ENCODE measurements at places on chromosomes 5 and 9. TPM values are rescaled to one million over a fixed set of nuclear protein-coding genes. Genes with fewer than 3 reads are reported as not detected.

DNA sequence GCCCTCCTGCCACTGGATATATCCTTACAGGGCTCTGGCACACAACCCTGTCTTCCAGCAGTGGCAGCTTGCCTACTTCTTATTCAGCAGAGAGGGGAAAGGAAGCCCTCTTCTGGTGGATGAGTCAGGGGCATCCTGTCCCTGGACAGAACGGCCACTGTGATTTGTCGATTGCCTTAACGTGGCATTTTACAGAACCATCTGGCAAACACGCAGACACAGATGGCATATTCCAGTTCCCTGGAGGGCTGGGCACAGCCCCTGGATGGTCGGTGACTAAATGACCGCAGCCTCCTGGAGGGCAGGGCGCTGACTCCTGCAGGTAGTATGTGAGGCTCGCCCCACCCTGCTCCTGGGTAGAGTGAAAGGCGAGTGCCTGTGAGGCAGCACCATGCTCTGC lies 62.1 kb downstream of the DCP2 start:
- no peaks in the 10 kb centered on the region for H3K36me3 ChIP-seq
- H3K27ac ChIP-seq, result no peak overlapping the region
- DNase-seq, result no peak
- H3K4me1 ChIP-seq, result peaks cover 6% of the 10 kb centered on the region
- no peaks in the 10 kb centered on the region for H3K27me3 ChIP-seq

- H3K27me3 ChIP-seq, result peaks cover 18% of the 10 kb centered on the region
- H3K36me3 ChIP-seq, result peaks cover 8% of the 10 kb centered on the region
- no peak overlapping the region for H3K4me3 ChIP-seq
- H3K4me1 ChIP-seq, result peaks cover 4% of the 10 kb centered on the region
- H3K27ac ChIP-seq, result no peak overlapping the region
Measured at GRCh38 chr9:131559421-131560000, 14.2 kb downstream of the PRRT1B start.

DNA sequence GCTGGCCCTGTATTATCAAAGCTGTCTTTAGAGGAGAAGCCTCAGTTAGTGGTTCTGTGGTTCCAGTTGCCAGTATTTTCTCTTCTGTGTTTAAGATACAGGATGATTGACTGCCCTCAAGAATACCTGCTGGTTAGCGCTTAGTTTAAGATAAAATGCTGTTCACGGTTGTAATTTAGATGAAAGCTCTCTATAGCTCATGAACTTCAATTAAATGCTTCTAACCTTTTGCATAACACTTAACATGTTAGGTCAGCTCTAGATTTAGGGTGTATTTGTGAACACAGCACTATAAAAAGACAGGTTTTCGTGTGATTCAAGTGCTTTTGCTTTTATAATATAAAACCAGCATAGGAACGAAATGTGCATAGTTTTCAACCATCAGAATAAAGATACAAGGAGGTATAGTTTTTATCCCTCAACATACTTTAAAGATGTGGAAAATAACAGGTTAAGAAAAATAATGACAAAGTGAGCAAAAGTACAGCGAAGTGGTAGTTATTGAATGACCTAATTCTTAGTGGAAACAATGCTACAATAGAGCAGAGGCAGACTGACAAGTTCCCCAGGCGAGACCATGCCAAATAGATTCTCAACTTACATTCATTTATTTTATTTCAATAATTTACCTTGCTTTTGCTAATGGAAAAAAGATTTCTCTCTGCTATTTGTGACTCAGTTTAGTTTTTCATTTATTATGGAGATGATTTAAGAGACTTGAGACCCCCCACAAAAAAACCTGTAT lies 602.6 kb upstream of the DMAC1 start:
- H3K27ac ChIP-seq, result no peak overlapping the region
- no peak overlapping the region for H3K4me3 ChIP-seq

Gene WHRN
- 4.8 TPM for total RNA-seq

Gene AGTPBP1
- total RNA-seq, result 39.3 TPM

Gene CCDC171
- total RNA-seq, result 2.1 TPM

DNA sequence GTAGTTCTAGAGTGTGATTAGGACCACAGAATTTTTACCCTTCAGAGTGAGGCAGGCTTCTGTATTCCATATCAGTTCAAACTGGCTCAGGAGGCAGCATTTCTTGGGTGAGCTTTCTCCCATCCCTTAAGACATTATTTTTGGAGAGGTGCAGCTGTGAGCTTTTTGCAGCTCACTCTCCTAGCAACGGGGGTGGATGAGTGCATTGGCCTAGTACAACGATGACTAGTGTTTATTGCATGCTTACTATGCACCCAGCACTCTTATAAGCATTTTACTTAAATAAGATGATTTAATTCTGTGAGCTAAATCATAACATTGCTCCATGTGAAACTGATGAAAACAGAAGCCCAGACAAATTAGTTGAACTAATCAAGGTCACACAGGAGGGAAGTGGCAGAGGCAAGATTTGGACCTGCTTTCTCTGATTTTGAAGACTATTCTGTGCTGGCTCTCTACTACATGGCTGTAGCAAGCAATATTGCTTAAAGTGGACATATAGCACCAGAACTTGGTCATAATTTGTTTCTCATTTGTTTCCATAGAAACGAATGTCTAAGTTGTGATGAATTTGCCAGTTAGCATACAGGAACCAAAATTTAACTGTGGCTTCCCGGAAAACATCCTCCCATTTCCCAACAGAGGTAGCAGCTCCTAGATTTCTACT lies 372.1 kb upstream of the RIOK2 start:
- no peaks in the 10 kb centered on the region for H3K36me3 ChIP-seq
- no peak for DNase-seq
- H3K27me3 ChIP-seq, result no peaks in the 10 kb centered on the region
- H3K4me3 ChIP-seq, result no peak overlapping the region
- no peaks in the 10 kb centered on the region for H3K4me1 ChIP-seq

GRCh38 chr9:3008091-3008490 lies 164.2 kb upstream of the PUM3 start:
- H3K4me3 ChIP-seq, result no peak overlapping the region
- no peaks in the 10 kb centered on the region for H3K4me1 ChIP-seq
- no peaks in the 10 kb centered on the region for H3K27me3 ChIP-seq
- no peaks in the 10 kb centered on the region for H3K36me3 ChIP-seq

DNA sequence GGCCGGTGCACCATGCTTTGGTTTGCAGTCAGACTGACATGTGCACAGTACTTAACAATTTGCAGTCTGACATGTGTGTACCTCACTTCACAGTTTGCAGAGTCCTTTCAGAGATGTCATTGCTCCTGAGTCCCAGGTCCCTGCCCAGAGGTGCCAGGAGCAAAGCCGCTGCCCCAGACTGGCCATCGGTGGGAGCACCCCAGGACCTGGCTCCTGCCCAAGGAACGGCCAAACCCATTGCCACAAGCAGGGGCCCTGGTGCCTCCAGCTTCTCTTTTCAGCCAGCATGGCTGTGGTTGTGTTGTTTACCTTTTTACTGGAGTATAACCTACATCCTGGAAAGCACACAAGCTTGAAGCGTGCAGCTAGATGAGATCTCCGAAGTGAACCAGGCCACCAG lies 28.6 kb downstream of the RASGEF1C start:
- no peak overlapping the region for H3K4me3 ChIP-seq
- no peak for DNase-seq
- no peaks in the 10 kb centered on the region for H3K36me3 ChIP-seq

Gene C5orf52
- not detected for total RNA-seq

DNA sequence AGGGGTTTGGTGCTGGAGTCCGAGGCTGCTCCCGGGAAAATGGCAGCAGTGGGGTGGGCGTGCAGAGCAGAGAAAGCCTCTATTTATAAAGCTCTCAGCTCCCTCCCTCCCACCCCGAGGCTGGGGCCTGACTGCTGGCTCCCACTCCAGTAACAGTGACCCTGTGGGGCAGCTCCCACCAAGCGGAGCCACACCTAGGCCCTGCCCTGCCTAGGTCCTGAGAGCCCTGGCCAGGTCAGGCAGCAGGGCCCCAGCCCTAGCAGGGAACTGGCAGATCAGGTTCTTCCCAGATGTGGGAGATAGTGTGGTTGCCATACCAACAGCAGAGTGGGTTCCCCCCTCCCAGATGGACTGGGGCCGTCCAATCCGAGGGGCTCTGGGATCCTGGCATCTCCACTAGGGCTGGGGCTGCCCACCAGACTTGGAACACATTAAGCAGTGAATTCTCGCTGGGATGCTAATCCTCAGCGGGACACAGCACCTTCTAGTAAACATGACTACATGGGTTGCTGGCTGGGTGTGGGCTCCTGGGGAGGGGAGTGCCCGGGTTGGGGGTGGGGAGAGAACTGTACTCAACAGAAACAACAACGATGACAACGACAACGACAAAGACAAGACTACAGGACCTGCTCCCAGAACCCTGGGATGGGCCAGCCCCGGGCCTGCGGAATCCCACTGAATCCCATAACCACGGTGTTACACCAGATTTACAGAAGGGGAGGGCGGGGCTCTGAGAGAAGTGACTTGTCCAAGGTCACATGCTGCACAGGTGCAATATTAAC lies 1.5 kb downstream of the SH3GLB2 start:
- peaks cover 3% of the 10 kb centered on the region for H3K36me3 ChIP-seq
- H3K4me1 ChIP-seq, result peaks cover 37% of the 10 kb centered on the region
- peak overlapping the region; percentile 74 for H3K27ac ChIP-seq

DNA sequence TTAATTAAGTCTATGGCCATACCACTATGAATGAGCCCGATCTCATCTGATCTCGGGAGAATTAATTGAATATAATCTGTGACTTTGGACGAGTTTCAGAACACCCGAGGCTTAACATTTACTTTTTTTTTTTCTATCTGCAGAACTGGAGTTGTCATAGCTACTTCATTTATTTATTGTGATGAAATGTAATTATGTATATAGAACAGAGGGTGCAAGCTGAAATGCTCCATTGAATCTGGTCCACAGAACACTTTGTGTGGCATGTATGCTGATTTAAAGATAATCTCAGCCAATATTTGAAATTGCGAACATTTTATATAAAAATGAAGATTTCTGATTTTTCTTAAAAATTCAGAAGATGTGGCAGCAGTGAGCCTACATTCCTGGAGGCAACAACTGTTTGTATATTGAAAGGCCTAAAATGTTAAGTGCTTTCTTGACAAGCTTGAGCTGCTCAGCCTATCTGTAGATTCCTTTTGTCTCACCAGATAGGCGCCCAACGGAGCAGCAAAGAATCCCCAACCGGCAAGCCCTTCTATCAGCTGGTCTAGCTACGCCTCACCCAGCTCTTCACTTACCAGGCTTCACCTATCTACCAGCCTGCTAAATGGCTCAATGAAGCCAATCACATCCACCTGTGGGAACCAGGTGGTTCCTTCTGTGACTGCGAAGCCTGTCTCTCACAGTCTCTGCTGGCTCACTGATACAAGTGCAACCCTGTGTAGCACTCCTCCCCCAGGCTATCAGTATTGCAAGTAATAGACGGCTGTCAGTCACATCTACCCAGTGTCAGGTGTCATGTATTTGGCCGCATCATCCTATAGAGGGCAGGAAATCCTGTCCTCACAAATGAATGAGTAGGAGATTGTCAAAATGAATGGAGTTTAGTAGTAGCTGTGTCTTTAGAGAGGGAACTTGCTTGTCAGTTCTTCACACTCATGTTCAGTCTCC lies 170.6 kb upstream of the MRPS30 start:
- H3K4me1 ChIP-seq, result no peaks in the 10 kb centered on the region
- H3K36me3 ChIP-seq, result no peaks in the 10 kb centered on the region
- H3K27me3 ChIP-seq, result no peaks in the 10 kb centered on the region
- H3K27ac ChIP-seq, result no peak overlapping the region
- no peak for DNase-seq

GRCh38 chr5:36692791-36693763 lies 86.7 kb downstream of the SLC1A3 start:
- H3K27ac ChIP-seq, result no peak overlapping the region
- no peaks in the 10 kb centered on the region for H3K36me3 ChIP-seq
- peaks cover 34% of the 10 kb centered on the region for H3K27me3 ChIP-seq
- peaks cover 10% of the 10 kb centered on the region for H3K4me1 ChIP-seq
- DNase-seq, result peak; percentile 40

GRCh38 chr5:2836133-2836532 lies 84.7 kb upstream of the IRX2 start:
- H3K4me1 ChIP-seq, result no peaks in the 10 kb centered on the region
- H3K27me3 ChIP-seq, result no peaks in the 10 kb centered on the region
- DNase-seq, result no peak
- H3K4me3 ChIP-seq, result no peak overlapping the region
- H3K36me3 ChIP-seq, result no peaks in the 10 kb centered on the region

Gene IL5
- total RNA-seq, result 2.6 TPM

- no peak overlapping the region for H3K4me3 ChIP-seq
- H3K36me3 ChIP-seq, result no peaks in the 10 kb centered on the region
- no peak for DNase-seq
- H3K27ac ChIP-seq, result no peak overlapping the region
- H3K4me1 ChIP-seq, result no peaks in the 10 kb centered on the region
- no peaks in the 10 kb centered on the region for H3K27me3 ChIP-seq
Measured at GRCh38 chr9:108234811-108235210, 621.0 kb downstream of the ACTL7B start.

DNA sequence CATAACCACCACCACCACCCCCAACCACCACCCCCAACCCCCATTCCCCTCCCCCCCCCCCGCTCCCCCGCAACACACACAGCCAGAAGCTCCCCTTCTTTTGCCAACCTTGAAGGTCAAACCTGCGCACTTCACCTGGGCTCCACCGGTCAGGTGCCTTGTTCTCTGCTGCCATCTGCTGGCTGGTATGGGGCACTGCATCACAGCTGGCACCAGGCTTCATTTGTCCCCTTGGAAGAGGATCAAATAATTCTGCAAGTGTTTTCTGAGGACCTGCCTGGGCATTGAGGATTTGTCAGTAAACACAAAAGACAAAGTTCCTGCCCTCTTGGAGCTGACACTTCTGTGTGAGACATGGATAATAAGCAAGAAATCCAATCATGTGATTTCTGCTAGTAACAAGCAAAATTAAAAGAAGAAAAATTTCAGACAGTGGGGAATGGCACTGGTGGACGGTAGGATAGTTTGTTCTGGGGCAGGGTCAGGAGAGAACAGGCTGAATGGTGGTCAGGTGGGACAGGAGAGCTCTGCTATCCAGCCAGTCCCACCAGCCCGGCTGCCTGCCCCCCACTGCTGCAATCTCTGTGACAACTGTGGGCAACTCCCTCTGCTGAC lies 55.6 kb upstream of the LMX1B start:
- H3K27me3 ChIP-seq, result peaks cover 35% of the 10 kb centered on the region
- peak; percentile 73 for DNase-seq
- no peak overlapping the region for H3K27ac ChIP-seq
- H3K4me3 ChIP-seq, result no peak overlapping the region
- no peaks in the 10 kb centered on the region for H3K36me3 ChIP-seq
- no peaks in the 10 kb centered on the region for H3K4me1 ChIP-seq

Gene TMEM171
- total RNA-seq, result not detected
